Activated CD4-positive, alpha-beta T cell treated with anti-CD3 and anti-CD28 coated beads, Interleukin-2, amount 50 U/mL, for 24 hours (primary cell): ENCODE measurements at places on chromosomes 6 and 20.
A peak's percentile ranks its signal among the peaks of the same experiment; 100 is the strongest.

- DNase-seq, result no peak
These were observed 14.1 kb downstream of the UBE3D start for GRCh38 chr6:83051377-83052172.

GRCh38 chr6:128064540-128064895 is 163.7 kb upstream of the THEMIS start:
- no peak for DNase-seq

- no peak for DNase-seq
These were observed 573.6 kb upstream of the EPHA7 start for GRCh38 chr6:93992976-93993375.

DNA sequence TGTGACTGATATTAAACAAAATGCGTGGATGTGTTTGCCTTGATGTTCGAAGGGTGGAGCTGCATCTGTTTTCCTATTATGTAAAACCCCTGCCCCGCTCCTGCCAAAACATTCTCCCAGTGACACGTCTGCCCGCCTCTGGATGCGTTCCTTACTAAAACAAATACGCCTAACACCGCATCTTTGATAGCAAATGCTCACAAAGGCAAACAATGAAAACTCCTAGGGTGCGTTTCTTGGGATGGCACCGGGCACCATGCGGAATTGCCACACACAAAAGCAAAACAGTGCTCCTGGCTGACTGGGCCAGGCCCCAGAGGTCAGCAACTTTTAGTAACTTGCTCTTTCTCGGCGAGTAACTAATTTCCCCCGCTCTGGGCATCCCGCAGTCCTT is 9.0 kb upstream of the FOXC1 start:
- no peak for DNase-seq

GRCh38 chr6:118656847-118657451 is 5.6 kb upstream of the CEP85L start:
- peak; percentile 27 for DNase-seq

- no peak for DNase-seq
These were observed 58.2 kb downstream of the NFATC2 start for GRCh38 chr20:51484141-51484815.

- no peak for DNase-seq
These were observed 93.1 kb downstream of the RREB1 start for GRCh38 chr6:7200598-7201443.

GRCh38 chr6:135880066-135880972 is 28.8 kb downstream of the PDE7B start:
- peak; percentile 43 for DNase-seq
